ENCODE measurements at places on chromosomes 2 and 18.

DNA sequence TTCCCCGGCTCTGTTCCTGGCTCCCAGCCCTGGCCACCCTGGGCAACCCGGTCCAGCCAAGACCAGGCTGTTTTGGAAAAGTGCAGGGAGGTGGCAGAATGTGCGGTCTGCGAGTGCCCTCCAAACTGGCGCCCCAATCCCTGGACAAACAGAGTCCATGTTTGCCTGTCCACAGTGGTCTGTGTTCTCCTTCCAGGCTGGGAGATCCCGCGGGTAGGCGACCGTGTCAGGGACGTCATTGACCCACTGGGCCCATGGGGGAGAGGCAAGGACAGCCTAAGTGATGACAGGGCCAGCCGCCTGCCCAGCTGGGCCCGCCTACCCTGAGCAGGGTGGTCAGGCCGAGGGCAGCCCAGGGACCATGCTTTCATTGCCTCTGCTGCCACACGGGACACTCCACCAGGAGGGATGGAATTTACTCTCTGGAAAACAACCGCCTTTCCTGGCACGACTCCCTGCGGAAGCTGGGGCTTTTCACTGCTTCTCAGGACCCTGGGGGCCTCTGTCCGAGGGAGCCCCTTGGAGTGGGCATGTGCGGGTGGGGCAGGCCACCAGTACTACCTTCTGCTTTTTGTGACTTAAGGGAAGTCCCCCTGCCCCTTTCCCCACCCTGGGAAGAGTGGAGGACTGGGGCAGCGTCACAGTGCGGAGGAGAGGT, 20.1 kb downstream of the CYP26B1 start:
- DNase-seq = no peak

- DNase-seq = no peak
Observed at GRCh38 chr2:159217676-159218075, 68.8 kb downstream of the WDSUB1 start.

DNA sequence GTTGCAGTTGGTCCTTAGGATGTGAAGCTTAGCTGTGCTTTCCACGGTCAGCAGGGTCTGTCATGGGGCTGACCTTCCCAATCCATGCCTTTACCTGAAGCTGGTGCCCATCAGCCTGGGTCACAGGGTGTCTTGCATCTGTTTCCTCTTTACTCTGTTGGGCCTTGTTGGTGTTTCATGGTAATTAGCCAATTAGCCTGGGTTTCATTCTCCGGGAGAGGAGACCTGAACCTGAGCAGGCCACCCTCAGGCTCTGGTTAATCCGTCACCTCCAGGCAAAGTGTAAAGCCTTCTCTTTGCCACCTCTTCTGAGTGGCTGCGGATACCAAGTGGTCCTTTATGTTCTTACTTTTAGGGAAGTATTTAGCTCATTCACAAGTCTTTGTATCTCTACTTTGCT, 140.1 kb downstream of the GBX2 start:
- DNase-seq = no peak

GRCh38 chr2:232341739-232342126, 36.8 kb upstream of the ALPP start:
- no peak for DNase-seq

DNA sequence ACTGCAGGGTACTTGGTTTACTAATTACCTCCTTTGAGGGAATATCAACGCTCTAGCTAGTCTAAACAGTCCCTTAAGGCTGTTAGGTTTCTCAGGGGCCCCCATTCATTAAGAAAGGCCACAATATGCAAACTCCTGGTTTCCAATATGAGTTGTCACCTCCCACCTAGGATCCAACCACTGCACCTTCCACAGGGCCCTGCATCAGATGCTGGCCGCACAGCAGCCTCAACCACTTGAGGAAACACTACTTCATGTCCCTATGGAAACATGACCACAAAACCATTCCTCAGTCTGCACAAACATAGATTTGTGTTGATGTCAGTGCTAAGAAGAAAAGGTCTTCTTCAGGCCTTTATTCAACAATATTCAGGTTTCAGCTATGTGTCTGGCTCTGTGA, 40.9 kb downstream of the STAT4 start:
- peak; percentile 62 for DNase-seq

GRCh38 chr18:36693931-36694620, 134.7 kb downstream of the TPGS2 start:
- DNase-seq = no peak

- no peak for DNase-seq
Observed at GRCh38 chr2:224775647-224776046, 59.5 kb upstream of the CCDC195 start.

- DNase-seq = no peak
Observed at GRCh38 chr2:227613272-227613660, 1.4 kb downstream of the SCYGR3 start.

GRCh38 chr2:165776013-165776412, 18.0 kb downstream of the GALNT3 start:
- no peak for DNase-seq

GRCh38 chr18:32096946-32097345, 5.3 kb downstream of the RNF138 start:
- no peak for DNase-seq

GRCh38 chr2:121994238-121995206, 239.1 kb downstream of the TSN start:
- DNase-seq = no peak

- no peak for DNase-seq
Observed at GRCh38 chr2:69482471-69482870, 45.2 kb upstream of the NFU1 start.

- DNase-seq = no peak
Observed at GRCh38 chr2:201931475-201931874, 102.2 kb upstream of the FZD7 start.

- DNase-seq = no peak
Observed at GRCh38 chr18:80228051-80228848, 19.1 kb downstream of the PARD6G start.

DNA sequence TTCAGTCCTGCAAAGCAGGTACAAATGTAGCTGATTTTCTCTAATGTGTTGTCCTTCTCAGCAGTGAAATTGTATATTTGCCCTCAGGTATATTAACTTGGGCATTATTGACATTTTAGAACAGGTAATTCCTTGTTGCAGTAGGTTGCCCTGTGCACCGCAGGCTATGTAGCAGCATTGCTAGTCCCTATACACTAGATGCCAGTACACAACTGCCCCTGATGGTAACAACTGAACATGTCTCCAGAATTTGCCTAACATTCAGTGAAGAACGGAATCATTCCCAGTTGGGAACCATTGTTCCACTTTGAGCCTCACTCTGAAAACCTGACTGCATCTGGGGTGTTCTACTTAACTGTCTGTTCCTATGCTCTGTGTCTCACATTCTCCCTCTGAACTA, 23.1 kb upstream of the TFPI start:
- DNase-seq = no peak

DNA sequence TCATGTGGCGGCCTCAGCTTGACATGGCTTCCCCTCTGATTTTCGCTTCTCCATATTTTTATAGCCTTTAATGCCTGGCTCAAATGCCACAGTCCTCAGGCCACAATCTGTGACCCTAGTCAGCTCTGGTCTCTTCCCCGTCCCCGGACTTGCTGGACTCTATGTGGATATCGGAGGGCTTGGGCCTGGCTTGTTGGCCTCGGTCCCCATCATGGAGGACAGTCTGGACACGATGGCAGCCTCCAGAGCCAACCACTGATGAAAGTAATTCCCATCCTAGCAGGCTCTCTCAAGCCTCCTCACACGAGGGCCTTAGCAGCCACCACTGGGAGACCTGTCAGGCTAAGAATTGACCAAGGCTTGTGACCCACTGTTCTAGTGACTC, 61.6 kb downstream of the LPIN1 start:
- DNase-seq = no peak

DNA sequence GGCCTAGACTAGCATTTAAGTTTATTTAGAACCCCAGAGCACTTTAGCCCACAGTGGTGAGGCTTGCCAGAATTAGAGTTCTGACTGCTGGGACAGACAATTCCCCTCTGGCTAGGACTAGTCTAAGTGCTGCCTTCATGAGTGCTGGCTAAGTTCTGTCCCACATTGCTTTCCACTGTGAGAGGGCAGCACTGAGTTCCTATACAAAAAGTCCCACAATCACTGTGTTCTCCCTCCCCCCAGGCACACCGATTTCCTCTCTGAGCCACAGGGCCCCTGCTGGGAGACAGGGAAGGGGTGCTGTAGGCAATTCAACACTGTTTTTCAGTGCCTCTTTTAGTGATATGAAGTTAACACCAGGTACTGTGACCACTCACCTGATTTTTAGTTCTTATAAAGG, 310.9 kb downstream of the DLGAP1 start:
- DNase-seq = no peak

DNA sequence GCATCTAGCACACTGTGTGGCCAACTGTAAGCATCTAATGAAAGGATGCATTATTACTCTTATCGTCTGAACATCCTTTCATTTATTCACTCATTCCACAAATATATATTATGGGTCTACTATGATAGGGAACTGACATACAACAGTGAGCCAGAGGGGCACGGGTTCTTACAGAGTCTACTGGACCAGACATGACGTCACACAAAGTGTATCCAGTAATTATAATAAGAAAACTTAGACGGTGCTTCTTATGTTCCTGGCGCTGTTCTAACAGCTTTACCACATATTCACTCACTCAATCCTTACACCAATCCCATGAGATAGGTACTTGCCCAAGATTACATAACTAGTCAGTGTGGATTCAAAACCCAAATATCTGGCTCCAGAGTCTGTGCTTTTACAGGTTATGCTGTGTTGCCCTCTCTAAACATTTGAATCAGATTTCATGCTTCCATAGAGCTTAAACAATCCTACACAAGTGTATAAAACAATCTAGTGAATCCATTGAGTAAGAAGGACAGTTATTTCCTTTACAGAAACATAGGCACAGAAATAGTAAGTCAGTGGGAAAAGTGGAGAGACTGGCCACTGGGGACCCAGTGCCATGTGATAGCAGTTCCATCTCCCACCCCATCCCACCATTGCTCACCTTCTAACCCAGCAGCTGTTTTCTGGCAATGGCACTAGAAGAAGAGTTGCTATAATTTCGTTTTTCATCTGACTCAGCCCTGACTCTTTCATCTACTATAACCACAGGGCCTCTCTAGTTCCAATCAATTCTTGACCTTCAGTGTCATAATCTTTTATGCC, 24.2 kb upstream of the ARL5A start:
- no peak for DNase-seq

DNA sequence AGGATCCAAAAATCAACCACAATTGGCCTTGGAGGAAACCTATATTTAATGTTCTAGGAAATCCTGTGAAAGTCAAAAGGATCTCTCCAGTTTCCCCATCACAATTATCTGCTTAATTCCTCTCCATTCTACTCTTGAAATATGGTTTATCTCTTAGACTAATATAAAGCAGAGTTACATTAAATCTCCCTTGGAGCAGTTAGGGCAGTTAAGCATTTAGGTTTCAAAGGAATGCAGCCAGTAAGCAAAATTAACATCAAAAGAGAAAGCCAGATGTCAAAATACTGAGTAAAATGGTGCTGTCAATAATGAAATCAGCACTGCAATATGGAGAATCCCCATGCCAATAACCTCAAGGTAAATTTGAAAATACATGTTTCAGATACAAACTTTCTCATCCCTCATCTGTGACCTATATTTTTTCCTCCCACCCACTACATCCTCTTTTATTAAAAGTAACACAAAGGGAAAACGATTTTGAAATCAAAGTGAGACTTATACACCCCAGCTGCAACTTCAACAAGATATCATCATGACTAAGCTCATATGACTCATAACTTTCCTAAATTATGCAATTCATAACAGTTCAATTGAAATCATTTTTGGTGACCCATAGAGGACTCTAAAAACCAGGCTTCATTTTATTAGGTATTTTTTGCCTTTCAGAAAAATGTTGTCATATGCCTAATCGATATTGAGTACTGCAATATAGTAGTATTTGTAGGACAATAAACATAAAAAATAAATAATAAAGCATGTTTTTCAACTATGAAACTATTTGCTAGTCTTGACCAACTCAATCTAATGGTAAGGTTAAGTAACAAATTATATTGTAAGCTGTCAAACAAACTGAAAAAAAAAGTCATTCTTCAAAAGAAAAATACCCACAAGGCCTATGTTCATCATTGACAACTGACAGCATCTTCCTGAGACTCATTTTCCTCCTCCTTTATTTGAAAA, 3.1 kb downstream of the ADAM17 start:
- DNase-seq = no peak

Data from activated naive CD8-positive, alpha-beta T cell treated with anti-CD3 and anti-CD28 coated beads, Interleukin-2, amount 50 U/mL, for 24 hours (primary cell).